ENCODE measurements at places on chromosomes 2 and 18.

- DNase-seq = no peak
Measured at GRCh38 chr2:172701250-172701649, 34.4 kb upstream of the RAPGEF4 start.

DNA sequence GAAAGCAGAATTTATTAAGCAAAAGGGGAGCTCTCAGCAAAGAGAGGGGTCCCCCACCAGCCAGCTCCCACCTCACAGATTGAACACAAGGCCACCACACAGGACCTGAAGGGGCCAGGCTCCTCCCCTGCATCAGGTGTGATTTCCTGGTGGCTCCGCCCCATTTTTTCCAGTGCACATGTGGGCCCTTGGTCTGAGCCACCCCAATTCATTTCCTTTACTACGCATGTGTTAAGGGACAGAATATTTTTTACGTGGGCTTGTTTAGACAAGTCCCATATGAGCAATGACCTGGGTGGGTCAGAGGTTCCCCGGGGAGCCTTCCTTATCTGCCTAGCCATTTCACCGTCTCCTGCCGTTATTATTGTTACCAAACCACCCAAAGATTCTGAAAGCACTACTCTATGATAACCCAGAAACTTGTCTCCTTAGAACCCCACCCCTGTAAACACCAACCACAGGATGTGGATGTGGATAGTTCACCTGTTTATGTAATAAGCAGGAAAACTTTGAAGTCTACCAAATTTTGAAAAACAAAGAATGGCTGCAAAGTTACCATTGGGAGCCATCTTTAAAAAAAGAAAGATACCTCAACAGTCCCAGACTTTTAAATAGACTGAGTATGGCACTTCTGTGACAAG lies 191.7 kb downstream of the CD226 start:
- DNase-seq = peak; percentile 49

GRCh38 chr2:106343274-106343673 lies 124.9 kb downstream of the RGPD3 start:
- no peak for DNase-seq

GRCh38 chr2:36432479-36432878 lies 76.9 kb downstream of the CRIM1 start:
- DNase-seq = no peak

- DNase-seq = no peak
Measured at GRCh38 chr18:11052800-11053199, 96.6 kb downstream of the PIEZO2 start.

DNA sequence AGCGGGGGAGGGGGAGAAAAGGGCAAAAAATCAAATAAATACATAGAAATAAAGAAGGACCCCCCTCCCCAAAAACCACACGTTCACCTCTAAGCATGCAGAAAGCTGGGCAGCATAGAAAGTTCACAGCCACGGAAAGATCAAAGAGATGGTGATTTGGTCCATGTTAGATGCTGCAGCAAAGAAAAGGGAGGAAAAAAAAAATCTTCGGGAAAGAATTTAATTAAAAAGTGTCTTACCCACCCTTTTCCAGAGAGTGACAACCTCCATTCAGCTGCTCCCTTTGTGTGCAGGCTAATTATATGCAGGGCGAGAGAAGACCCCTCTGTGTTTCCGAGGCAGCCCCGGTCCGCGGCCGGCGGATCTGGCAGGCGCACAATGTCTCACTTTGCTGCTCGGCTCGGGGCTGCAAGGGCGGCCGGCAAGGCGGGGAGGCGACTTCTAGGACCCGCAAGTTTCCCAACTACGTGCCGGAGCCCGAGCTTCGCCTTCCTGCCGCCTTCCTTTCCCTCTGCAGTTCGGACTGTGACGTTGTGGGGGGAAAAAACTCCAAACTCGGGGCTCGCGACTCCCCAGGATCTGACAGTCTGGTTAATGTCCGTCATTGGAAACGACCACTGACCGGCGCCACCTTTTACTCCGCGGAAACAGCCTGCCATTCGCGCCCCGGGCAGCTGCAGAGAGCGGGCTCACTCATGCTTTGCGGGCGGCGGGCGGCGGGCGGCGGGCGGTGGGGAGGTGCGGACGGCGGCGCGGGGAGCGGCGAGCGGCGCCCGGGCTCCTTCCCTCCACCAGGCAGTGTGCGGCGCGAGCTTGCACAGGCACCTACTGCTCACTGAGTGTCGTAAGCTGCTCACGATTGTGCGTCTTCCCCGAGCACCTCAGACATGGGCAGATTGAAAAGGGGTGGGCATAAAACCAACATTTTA lies at the start of gene LRRTM1:
Gene LRRTM1 (minus strand): TSS at position 844 of the 929 bp plus-strand sequence. CDS start 933 bp downstream, outside the sequence.
- no peak for DNase-seq

DNA sequence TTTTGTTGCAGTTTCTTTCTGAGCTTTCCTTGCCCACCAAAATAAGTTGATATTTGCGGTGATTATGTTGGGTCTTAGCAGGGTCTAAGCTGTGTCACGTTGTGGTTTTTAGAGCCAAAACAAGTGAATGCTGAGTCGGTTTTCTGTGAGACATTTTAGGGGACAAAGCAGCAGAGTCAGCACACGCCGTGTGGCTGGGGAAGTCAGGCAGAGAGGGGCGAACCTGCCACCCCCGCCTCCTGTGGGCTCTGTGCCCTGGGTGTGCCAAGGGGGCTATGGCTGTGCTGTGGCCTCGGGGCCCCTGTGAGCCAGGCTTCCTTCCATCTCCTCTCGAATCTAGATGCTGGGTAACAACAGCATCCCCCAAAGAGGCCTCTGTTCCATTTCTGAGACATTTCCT lies 30.8 kb upstream of the TMEM87B start:
- no peak for DNase-seq

- no peak for DNase-seq
Measured at GRCh38 chr2:207688597-207688996, 22.8 kb upstream of the CCNYL1 start.

Data from CD4-positive, alpha-beta memory T cell (primary cell).